ENCODE measurements at places on chromosomes 12 and 14. TPM values are rescaled to one million over a fixed set of nuclear protein-coding genes. Genes with fewer than 3 reads are reported as not detected.

GRCh38 chr14:89270439-89271227 is 146.4 kb downstream of the FOXN3 start:
- no peak for DNase-seq

GRCh38 chr12:46459111-46459510 is 86.5 kb upstream of the SLC38A2 start:
- peak; percentile 73 for DNase-seq

GRCh38 chr12:76030341-76031080 is 1.1 kb downstream of the PHLDA1 start:
- DNase-seq = peak; percentile 62

DNA sequence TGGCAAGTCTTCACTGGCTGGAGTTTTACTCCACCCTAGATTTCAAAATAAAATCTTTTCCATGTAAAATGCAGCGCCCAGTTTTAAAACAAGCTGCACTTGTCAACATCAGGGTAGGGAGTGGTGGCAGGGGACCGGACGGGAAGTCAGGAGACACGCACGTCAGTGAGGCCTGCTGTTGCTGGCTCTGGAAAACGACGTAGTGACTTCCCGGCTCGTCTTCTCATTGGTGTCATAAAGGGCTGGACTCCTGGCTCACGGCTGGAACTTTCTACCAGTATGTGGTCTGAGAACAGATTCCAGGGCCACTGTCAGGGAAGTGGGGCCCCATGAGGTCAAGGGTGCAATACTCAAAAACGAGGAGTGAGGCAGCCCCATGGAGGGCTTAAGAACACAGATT is 64.2 kb upstream of the FOXN3 start:
- DNase-seq = no peak

DNA sequence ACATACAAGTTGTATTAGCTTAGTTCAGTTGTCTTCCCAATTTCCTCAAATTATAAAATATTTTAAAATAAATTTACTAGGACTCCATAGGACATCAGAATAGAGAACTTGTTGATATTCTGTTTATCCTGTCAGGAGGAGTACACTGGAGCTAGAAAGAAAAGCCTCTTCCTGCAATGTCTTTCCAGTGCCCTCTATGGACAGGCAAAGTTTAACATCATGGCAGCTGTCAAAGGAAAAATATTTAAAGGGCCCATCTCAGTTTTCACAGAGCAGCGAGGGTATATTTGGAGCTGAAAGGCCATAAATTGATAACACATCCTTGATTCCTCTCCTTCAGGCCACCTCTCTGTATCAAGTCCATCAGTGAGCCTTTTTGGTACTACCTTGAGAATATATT is 19.0 kb downstream of the DIP2B start:
- no peak for DNase-seq

GRCh38 chr12:47111392-47111778 is 31.6 kb upstream of the AMIGO2 start:
- no peak for DNase-seq

DNA sequence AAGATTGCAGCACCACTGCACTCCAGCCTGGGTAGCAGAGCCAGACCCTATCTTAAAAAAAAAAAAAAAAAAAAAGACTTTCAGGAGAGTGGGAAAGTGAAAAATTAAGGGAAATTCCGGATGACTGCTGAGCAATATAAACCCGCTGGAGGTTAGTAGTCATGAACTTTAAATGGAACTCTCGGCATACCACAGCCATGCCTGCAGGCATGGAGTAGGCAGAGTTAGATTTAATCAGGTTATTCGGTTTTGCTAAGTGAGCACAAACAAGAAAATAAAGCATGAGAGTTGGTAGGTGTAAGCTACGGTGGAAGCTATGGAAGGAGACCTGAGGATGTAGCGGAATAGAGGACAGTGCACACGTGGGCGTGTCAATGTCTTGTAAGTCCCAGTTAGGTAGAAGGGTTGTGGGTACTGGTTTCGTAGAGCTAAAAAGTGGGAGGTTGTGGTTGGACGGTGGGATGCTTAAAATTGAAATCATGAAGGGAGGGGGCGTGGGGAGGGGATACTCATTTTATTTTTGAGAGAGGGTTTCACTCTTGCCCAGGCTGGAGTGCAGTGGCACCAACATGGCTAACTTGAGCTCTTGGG is 11.8 kb upstream of the TUBA1C start:
- DNase-seq = no peak

- no peak for DNase-seq
Observed at GRCh38 chr14:78790271-78790670, 620.1 kb downstream of the NRXN3 start.

- peak; percentile 83 for DNase-seq
Observed at GRCh38 chr12:89019439-89020120, 332.7 kb downstream of the DUSP6 start.

DNA sequence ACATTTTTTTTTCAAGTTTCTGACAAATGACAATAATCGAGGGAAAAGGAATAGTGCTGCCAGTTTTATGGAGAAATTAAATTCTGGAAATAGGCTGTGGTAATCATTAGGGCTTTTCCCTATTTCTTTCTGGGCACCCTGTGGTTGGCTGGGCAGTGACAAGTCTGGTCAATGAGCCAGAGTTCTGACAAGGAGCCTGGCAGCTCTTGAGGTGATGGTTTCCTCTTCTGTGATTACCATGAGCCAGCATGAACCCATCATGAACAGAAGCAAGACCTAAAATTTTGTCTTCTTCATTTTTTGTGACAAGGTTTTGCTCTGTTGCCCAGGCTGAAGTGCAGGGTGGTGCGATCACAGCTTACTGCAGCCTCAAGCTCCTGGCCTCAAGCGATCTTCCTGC is 115.8 kb downstream of the TRAFD1 start:
- DNase-seq = no peak

- DNase-seq = no peak
Observed at GRCh38 chr12:100460702-100461101, 13.0 kb upstream of the NR1H4 start.

DNA sequence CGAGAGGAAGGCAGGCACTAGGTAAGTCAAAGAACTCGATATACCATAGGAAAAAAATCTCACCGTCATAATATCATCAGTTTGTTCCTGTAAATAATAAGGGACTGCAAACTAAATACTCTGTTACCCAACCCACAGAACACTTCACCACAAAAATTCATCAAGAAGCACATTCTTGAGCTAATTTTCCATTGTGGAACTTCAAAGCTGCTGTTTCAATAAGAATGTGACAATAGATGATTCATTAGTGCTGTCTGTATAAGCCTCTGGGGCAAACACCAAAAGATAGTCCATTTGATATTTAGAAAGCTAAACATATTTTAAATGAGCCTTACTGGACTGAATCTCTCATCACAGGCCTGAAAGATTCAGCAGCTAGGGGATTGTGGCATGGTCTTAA is 219.4 kb downstream of the KSR2 start:
- DNase-seq = no peak

DNA sequence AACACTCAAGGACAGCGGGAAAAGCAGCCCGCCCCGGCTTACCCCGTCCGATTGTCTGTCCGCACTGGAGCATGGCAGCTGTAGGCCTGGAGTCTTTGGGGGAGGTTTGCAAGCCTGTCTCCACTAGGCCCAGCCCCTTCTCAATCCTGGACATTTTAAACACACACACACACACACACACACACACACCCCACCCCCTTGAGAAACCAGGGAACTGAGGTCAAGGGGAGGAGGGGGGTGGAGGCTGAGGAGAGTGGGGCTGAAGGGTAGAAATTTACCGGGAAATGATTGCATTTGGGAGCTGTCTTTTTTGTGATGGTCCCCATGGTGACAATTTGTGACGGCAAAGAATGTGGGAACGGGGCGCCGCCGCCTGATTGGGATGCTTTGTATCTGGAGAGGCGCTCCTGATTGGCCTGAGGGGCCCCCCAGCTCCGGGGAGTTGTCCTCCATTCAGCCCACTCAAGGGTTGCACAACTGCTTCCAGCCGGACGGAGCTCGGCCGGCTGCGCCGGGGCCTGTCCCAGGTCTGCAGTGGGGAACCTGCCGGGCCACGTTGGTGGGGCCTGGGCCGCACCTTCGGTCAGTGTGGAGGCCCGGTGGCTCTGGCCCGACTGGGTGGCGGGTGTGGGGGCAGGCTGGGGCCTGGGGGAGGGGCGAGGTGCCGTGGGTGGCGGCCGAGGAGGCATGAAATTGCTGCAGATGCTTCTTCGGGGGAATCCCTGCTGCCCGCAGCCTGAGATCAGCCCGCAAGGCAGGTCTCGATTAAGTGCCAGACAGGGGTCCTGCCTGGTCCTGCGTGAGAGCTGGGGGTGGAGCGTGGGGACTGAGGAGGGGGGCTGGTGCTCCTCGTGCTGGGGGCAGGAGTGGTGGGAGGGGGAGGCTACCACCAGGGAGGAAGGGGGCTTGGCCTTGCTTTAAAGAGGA is at the start of gene FAM181A:
FAM181A (plus strand) TSS at position 472 of the 927 bp plus-strand sequence. CDS start 942 bp downstream, outside the sequence.
- no peak for DNase-seq

GRCh38 chr12:46653311-46653710 is 172.5 kb downstream of the SLC38A4 start:
- no peak for DNase-seq

DNA sequence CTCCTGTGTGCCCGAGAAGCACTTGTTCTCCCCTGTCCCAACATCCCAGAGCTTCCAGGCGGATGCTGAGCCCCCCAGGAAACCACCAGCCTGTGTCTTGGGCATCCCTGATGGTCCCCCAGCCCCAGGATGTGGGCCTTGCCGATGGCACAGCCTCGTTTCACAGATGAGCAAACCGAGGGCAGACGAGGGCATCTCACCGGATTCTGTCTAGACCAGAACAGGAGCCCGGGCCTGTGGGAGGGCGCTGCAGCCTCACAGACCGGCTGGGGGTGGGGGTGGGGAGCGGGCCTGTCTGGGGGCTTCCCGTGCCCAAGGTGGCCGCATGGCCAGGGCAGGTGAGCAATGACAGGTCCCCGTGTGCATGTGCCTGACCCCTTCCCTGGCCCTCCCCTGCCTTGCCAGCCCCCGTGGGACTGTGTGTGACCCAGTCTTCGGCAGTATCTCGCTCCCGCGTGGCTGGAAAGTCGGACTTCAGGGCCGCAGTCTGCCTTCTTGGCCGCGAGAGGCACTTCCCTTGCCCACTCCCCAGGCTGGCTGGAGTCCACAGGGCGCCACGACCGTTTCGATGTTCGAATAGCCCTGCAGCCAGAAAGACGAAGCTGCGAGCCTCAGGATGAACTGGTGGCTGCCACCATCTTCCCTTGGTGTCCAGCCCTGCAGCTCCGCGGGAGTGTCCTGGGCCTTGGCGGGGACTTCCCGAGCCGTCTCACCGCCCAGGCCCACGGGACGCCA is 8.9 kb downstream of the RFLNA start:
- no peak for DNase-seq

DNA sequence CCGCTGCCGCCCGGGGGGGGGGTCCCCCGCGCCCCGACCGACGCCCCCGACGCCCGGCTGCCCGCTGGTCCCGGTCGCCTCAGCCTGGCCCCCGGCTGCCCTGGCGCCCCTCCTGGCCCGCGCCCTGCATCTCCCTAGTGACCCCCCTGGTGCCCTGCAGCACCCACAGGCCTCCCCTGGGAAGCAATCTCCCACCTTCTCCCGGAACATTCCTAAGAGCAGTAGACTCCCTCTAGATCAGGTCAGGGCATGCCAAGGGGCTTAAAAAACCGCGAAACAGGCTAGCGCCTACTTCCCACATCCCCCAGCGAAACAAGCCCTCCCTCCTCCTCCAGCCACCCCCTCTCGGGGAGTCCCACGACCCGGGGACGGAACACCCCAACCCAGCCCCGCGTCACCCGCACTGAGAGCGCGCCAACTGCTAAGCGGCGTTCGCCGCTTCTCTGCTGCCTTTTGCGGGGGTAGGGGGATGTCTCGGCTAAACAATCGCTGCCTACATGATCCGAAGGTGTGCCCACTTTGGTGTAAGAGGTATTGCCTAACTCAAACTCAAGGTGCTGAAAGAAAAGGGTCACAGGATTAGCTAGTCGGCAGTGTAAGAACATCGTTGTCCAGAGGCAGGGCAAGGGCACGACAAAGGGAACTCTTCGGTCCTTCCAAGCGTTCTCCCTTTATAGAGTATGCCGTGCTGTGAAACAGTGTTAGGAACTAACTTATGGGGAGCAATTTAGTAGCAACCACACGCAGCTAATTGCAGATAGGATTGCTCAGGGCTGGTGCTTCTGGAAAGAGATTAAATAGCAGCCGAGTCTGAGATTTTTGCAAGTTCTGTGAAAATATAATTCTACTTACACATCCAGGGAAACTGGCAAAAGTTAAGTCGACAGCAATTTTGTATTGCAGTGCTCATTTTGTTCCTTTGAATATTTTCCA is 619 bp upstream of the NTN4 start:
- no peak for DNase-seq

DNA sequence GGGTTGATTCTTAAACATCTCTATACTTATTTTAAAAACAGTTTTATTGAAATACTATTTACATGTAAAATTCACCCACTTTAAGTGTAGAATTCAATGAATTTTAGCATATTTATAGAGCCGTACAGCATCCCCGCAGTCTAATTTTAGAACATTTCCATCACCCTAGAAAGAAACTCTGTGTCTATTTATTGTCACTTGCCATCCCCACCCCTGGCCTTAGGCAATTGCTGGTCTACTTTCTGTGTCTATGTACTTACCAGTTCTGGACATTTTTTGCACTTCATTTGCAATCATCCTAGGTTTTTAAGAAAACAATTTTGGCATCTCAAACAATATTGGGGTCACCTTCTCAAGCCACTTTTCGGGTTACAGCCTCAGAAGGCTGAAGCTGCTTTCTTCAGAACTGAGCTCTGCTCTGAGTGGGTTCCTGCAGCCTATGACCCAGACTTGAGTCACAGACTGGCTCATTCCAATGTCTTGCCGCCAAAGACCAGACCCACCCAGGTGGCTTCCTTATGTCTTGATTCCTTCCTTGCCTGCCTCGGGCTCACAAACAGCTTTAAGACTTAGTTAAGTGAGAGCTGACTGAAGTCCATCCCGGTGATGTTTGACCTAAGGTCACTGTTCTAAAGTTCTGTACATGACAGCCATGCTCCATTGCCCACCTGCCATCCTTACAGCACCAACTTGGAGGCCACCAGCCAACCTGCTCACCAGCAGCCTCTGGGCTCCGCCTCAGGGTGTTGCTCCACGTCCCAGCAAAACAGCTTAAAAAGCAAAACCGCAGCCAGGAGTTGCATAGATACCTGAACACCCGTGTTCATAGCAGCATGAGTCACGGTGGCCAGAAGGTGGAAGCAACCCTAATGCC is 131.5 kb downstream of the CHST11 start:
- peak; percentile 92 for DNase-seq

GRCh38 chr12:40378691-40379090 is 153.9 kb downstream of the LRRK2 start:
- DNase-seq = no peak

GRCh38 chr12:28865776-28866175 is 283.3 kb upstream of the FAR2 start:
- no peak for DNase-seq

Gene SERPINA10
- not detected for total RNA-seq

Gene ZNF26
- 12.8 TPM for total RNA-seq

Gene CHGA
- not detected for total RNA-seq

Gene HOXC6
- total RNA-seq = 2.0 TPM

Gene RPS6KL1
- not detected for total RNA-seq

Gene GARIN6
- not detected for total RNA-seq

Gene OR10G2
- not detected for total RNA-seq

Gene PRKCH
- 7.4 TPM for total RNA-seq

Gene APOF
- total RNA-seq = not detected

Gene BATF
- not detected for total RNA-seq

Gene KCNMB4
- 1.6 TPM for total RNA-seq

Gene AEBP2
- 8.6 TPM for total RNA-seq

Gene IL26
- not detected for total RNA-seq

Gene PLCZ1
- not detected for total RNA-seq

Gene NGB
- total RNA-seq = not detected

Gene ANKRD33
- total RNA-seq = not detected

Gene SLC25A21
- 0.37 TPM for total RNA-seq

Gene ADAM20
- total RNA-seq = 0.03 TPM
